ENCODE measurements at places on chromosomes 7 and 10. TPM values are rescaled to one million over a fixed set of nuclear protein-coding genes. Genes with fewer than 3 reads are reported as not detected.

DNA sequence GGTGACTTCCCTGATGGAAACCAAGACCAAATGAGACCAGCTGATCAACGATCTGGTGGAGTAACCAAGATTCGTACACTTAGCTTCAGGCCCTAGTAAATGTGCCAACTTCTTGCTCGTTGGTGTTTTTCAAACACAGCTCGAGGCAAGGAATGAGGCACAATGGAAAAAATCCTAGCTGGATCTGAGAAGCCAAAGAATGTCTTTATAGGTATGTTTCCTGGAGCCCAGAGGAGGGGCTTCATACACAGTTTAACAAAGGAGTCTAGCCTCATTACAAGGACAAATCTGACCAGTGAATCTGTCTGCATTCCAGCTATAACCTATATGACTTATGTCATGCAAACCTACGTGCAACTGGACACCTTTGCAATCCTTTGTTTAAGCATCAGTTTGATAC is 3.7 kb downstream of the COL17A1 start:
- no peak for DNase-seq

DNA sequence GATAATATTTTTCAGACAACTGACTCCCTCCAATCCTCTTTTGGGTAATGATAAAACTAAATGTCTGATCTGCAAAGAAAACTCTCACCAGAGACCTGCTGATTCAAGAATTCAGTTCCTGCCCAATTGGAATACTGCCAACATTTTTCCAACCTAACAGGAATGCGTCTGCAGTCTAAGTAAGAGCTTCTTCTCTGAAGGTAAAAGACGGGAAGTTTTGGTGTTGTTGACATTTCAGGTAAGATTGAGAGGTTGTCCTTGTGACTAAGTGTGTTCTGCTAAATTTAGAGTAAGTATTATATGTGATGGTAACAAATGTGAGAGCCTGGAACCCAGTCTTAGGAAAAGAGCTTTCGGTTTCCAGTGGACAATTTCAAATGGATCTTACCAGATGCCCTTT is 17.6 kb downstream of the IFIT5 start:
- DNase-seq: no peak

DNA sequence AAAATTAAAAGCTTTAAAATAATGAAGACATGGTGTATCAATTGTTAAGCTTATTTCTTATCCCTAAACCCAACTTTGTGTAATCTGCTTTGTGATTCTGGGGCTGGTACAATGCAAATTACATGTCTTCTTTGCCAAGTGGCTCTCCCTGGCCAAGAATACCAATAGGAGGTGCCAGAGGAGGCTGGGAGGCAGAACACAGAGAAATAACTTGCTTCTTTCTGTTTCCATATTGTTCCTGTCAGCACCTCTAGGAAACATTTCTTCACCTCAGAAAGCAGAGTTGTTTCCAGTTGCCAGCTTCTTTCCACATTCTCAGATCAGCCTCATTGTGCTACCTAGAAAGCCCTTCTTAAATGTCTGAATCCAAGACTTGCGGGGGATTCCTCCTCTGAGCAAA is 174.4 kb downstream of the MDFIC start:
- no peak for DNase-seq

DNA sequence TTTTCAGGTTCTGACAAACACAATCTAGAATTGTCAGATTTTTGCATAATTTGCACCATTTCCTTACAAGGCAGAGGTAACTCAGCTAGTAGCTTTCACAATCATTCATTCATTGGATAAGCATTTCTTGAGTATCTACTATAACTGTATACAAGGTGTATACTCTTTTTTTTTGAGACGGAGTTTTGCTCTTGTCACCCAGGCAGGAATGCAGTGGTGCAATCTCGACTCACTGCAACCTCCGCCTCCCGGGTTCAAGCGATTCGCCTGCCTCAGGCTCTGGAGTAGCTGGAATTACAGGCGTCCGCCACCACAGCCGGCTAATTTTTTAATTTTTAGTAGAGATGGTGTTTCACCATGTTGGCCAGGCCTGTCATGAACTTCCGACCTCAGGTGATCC is 16.2 kb upstream of the EXOC6 start:
- DNase-seq: no peak

DNA sequence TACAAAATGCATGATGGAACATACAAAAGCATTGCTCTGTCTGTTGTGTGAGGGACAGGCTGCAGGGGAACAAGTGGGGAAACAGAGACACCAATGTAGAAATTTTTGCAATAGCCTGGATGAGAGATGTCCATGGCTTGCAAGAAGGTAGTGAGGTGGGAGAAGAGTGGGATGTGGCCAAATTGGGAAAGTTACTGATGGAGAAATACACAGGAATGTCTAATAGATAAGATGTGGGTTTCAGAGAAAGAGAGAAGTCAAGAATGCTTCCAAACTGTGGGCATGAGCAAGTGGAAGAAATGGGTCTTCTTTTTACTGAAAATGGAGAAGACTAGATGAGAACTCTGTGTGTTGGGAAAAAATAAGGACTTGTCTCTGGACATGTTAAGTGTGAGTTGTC is 592.7 kb downstream of the TNS3 start:
- DNase-seq: no peak

DNA sequence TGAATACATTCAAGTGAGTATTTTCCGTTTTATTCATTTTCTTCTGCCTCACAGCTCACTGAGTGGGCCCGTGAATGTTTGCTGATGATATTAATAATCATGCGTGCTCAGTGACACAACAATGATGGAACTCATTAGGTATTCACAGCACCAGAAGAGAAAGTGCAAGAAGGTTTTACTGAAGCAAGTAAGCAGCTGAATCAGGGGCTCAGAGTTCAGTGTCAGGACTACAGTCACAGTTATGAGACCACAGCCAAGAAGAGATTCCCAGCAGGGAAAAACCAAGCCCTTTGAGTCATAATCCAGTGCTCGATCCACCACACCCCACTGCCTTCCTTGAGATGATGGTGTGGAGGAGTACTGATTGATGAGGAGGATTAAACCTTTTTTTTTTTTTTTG is 247.4 kb downstream of the KIAA1217 start:
- no peak for DNase-seq

The ANKRD30A gene
- total RNA-seq: not detected

The LARP4B gene
- total RNA-seq: 122 TPM

The HNRNPA2B1 gene
- 695 TPM for total RNA-seq

GRCh38 chr7:138481447-138482380 is 21.7 kb downstream of the TRIM24 start:
- DNase-seq: no peak

The ACSM6 gene
- not detected for total RNA-seq
